ENCODE measurements at places on chromosomes 12 and 14.

GRCh38 chr14:105305345-105305744, 4.5 kb upstream of the BRF1 start:
- no peak overlapping the region for H3K4me3 ChIP-seq
- no peaks in the 10 kb centered on the region for H3K36me3 ChIP-seq
- no peak for DNase-seq
- H3K27me3 ChIP-seq, result no peaks in the 10 kb centered on the region
- H3K27ac ChIP-seq, result no peak overlapping the region
- H3K4me1 ChIP-seq, result peaks cover 6% of the 10 kb centered on the region

DNA sequence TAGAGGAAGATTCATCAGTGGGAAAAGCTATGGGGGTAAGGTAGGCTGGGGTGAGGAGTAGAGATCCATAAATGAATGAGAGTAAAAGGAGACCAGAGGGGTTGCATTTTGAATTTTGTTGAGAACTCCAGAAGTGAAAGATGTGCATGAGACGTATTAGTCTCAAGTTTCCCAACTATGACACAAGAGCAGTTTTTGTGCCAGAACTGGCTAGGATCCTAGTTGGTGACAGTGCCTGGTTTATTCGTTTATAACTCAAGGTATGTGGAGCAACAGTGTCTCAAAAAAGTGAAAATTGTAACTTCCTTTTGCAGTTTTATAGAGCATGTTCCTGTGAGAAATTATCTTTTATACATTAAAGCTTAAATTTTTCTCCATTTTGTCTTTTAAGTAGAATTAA, 377.0 kb downstream of the NPAS3 start:
- H3K4me3 ChIP-seq, result no peak overlapping the region
- no peaks in the 10 kb centered on the region for H3K27me3 ChIP-seq
- no peak overlapping the region for H3K27ac ChIP-seq
- DNase-seq, result no peak

DNA sequence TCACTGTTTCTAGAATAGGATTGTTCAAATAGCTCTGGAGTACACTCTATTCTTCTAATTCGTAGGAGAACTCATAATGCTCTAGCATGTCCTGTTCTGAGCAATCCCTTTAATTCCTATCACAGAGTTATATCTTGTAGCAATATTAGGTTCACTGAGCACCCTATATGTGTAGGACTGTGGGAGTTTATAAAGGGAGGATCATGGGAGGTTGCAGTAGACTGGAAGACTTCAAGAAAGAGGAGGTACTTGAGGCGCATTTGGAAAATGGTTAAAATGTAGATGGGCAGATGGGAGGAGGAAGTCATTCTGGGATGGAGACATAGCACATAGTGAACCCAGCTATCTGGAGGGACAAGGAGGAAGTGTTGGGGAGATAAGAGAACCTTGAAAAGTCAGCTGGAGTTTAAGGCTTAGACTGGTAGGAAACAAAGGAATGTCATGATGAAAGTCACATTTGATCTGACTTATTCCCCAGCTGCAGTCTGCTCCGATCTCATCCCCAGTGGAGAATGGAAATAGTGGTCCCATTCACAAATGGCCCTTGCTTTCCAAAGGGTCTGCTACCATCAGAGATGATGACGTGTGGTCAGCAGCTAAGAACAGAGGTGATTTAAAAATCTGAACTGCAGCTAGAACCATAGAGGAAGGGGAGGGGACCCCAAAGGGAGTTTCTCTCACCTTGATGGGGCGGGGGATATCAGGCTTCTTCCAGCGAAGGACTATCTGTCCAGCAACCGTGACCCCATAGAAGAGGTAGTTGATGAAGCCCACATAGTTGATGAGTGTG, 10.1 kb upstream of the CEBPE start:
- no peaks in the 10 kb centered on the region for H3K27me3 ChIP-seq
- DNase-seq, result no peak

DNA sequence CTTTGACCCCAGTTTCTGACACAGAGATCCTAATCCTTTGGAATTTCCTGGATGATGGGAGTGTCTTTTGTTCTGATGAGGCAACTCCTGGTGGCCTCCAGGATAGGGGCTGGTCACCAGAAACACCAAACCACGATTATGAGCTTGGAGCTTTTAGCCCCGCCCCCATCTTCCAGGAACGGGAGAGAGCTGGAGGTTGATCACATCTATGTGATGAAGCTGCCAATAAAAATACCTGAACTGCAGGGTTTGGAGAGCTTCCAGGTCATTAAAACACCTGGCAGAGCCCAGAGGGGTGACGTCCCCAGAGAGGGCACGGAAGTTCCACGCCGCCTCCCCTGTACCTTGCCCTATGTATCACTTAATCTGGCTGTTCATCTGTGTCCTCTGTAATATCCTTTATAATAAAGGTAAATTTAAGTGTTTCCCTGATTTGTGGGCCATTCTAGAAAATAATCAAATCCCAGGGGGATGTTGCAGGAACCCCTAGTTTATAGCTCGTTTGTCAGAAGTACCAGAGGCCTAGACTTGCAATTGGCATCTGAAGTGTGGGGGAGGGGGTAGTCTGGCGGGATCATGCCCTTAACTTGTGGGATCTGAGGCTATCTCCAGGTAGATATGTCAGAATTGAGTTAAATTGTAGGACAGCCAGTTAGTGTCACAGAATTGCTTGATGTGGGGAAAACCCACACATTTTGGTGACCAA, 21.2 kb downstream of the APPL2 start:
- H3K36me3 ChIP-seq, result peaks cover 16% of the 10 kb centered on the region
- H3K4me1 ChIP-seq, result peaks cover 8% of the 10 kb centered on the region
- no peak for DNase-seq

DNA sequence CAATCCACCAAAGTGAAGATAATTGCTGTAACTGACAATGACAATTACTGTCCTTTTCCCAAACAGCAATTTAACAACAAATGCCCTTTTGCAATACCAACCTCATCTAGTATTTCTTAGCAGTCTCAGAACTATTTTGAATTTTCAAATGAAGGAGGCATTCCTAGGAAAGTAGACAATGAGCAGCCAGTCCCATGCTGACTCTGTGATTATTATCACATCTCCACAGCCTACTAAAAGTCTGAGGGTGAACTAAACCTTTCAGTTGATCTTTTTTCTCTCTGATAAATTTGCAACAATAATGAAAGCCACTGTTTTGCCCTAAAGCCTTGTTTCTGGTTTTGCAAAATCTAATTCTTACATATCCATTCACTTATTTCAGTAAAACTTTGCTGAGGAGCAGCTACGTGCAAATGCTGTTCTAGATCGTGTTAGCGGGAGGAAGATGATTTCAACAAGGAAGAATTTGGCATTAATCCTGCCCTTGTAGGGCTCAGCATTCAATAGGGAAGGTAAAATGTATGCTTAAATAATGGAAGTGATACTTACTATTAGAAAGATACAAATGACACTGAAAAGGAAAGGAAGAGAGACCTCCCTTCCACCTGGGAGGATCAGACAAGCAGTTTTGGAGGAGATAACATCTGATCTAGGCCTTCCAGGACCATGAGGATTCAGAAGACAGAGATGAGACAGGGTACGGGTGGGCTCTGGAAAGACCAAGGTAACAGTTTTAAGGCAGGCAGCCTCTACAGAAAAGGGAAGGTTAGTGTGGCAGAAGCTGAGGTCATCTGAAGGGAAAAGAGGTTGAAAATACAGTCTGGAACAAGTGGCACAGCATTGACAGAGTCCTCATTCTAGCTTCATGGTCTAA, 47.4 kb downstream of the SLC38A1 start:
- H3K27me3 ChIP-seq, result no peaks in the 10 kb centered on the region
- no peaks in the 10 kb centered on the region for H3K36me3 ChIP-seq
- H3K4me3 ChIP-seq, result no peak overlapping the region
- H3K27ac ChIP-seq, result no peak overlapping the region
- H3K4me1 ChIP-seq, result peaks cover 14% of the 10 kb centered on the region

GRCh38 chr14:54600717-54601109, 33.8 kb downstream of the SAMD4A start:
- no peak overlapping the region for H3K4me3 ChIP-seq
- no peak overlapping the region for H3K27ac ChIP-seq

GRCh38 chr12:12890543-12891079, 751 bp upstream of the GPRC5A start:
- H3K27me3 ChIP-seq, result peaks cover 9% of the 10 kb centered on the region
- H3K27ac ChIP-seq, result peak overlapping the region; percentile 98
- no peaks in the 10 kb centered on the region for H3K4me1 ChIP-seq
- peak overlapping the region; percentile 3 for H3K4me3 ChIP-seq
- DNase-seq, result peak; percentile 77

DNA sequence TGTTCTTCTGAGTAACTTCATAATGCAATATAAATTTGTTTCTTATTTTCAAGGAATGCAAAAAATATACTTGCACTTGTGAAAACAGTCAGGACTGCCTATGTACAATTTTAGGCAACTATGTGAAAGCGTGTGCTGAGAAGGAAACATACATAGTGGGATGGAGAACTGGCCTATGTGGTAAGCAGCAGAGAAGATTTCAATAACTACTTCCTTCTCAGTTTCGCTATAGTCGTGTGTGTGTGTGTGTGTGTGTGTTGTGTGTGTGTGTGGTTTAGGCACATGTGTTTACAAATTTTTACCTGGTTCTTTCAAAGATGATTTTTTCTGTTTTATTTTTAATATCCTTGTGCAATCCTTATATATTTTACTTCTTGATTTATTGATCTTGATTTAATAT, 211.8 kb downstream of the LRRK2 start:
- H3K4me3 ChIP-seq, result no peak overlapping the region
- H3K27me3 ChIP-seq, result no peaks in the 10 kb centered on the region
- H3K27ac ChIP-seq, result no peak overlapping the region
- no peaks in the 10 kb centered on the region for H3K36me3 ChIP-seq
- H3K4me1 ChIP-seq, result no peaks in the 10 kb centered on the region
- no peak for DNase-seq

DNA sequence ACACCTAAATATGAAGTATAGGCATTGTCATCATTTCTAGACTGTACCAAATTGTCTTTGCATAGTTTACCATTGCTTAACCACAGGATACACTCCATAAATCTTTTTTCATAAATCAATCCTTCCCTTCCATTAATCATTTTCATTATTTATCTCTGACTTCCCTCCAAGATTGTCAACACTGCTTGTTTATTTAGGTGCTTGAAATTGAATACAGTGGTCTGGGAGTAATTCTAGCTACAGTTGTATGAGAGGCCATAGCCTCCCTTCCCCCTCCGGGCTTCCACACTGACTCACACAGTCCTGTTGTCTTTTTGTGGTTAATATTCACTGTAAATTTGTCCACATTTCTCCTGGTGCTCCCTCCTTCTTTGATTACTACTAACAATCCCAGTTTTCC, 114.2 kb upstream of the ARID2 start:
- no peak for DNase-seq
- H3K27me3 ChIP-seq, result no peaks in the 10 kb centered on the region
- H3K27ac ChIP-seq, result no peak overlapping the region
- no peaks in the 10 kb centered on the region for H3K36me3 ChIP-seq
- no peak overlapping the region for H3K4me3 ChIP-seq

All from upper lobe of left lung (tissue), 6 donors.